Progenitor cell of endocrine pancreas (in vitro differentiated cells): ENCODE measurements at places on chromosomes 6 and 20.
A peak's percentile ranks its signal among the peaks of the same experiment; 100 is the strongest.

DNA sequence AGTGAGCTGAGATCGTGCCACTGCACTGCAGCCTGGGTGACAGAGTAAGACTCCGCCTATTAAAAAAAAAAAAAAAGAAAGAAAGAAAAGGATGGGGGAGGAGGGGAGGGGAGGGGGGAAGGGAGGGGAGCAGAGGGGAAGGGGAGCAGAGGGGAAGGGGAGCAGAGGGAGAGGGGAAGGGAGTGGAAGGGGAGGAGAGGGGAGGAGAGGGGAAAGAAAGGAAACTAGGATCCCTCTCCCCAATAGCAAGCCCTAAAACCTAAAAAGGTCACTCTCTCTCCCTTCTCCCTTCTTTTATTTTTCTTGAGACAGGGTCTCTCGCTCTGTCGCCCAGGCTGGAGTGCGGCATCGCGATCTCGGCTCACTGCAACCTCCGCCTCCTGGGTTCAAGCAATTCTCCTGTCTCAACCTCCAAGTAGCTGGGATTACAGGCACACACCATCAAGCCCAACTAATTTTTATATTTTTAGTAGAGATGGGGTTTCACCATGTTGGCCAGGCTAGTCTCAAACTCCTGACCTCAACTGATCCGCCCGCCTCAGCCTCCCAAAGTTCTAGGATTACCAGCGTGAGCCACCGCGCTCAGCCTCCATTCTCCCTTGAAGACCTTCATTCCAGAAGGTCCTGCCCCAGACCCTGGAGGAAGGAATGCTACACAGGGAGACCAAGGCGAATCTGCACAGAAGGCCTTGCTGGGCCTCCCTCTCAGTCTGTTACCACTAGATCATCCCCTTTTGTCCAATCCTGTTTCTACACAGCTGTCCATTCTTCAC, 45.8 kb upstream of the PIM1 start:
- no peak for DNase-seq
- no peaks in the 10 kb centered on the region for H3K36me3 ChIP-seq

DNA sequence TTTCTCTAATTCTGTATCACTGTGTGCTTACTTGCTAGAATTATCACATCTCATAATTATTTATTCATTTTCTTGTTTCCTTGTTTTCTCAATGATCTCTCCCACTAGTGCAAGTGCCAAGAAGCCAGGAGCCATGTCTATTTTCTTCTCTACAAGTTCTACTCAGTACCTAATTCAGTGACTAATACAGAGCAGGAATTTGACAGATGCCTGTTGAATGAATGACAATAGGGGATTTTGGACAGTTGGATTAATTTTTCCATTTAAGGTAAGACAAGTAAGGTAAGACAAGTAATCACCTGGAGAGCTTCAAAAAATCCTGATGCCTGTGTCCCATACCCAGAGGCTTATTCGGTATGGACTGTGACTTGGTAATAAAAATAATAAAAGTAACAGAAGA, 81.0 kb downstream of the EDN1 start:
- DNase-seq, result no peak
- peaks cover 2% of the 10 kb centered on the region for H3K36me3 ChIP-seq
- H3K4me1 ChIP-seq, result peaks cover 23% of the 10 kb centered on the region
- H3K27ac ChIP-seq, result peak overlapping the region; percentile 79
- no peak overlapping the region for H3K4me3 ChIP-seq
- H3K27me3 ChIP-seq, result peaks cover 2% of the 10 kb centered on the region

DNA sequence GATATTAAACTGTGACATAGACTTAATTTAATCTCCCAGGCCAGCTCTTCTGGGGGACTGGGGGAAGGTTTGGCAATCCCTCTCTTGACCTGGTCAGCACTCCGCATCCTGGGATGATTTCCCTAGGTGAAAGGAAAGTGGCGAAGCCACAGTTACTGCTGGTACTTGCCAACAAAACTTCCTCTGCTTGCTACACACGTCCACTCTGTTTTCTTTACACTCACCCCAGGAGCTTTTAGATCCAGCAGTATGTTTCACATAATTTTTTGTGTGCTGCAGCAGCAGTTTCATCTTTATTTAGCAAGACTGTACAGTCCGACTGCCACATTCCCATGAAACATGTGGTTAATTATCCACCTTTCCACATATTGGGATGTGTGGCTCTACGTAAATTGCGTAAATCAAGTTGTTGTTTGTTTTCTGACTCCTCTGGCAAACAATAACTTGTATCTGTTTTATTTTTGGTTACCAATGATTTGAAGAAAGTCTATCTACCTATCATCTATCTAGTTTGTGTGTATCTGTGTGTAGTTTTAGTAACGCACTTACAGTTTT, 284.0 kb downstream of the PHF3 start:
- H3K4me3 ChIP-seq, result no peak overlapping the region
- DNase-seq, result no peak
- H3K36me3 ChIP-seq, result no peaks in the 10 kb centered on the region
- peaks cover 2% of the 10 kb centered on the region for H3K27me3 ChIP-seq
- no peak overlapping the region for H3K27ac ChIP-seq

DNA sequence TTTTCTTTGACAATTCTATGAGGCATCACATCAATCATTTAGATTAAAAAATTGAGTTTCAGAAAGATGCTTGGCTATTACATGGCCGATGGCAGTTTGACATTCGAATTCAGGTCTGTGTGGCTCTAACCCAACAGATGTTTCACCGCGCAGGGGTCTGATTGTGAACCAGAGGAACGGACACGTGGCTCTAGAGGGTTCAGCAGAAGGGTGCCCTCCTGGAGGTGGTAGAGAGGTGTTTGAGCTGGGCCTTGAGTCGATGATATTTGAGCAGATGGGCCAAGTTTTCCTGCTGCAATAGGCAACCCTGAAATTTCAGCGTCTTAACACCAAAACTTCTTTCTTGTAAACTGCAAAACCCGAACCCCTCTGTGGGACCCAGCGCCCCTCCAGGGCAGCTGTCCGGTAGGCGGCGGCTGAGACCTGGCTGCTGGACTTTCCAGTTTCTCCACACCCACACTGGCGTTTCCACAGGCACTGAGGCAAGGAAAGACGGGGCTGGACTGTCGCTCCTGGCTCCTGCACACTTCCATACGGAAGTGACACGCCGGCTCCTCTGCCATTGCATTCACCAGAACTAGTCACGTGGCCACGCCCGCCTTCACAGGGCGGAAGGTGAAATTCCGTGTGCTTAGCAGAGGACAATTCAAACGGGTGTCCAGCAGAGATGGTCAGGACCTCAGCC, 11.3 kb upstream of the AFDN start:
- H3K27ac ChIP-seq, result no peak overlapping the region
- no peak for DNase-seq
- no peak overlapping the region for H3K4me3 ChIP-seq
- H3K27me3 ChIP-seq, result no peaks in the 10 kb centered on the region

DNA sequence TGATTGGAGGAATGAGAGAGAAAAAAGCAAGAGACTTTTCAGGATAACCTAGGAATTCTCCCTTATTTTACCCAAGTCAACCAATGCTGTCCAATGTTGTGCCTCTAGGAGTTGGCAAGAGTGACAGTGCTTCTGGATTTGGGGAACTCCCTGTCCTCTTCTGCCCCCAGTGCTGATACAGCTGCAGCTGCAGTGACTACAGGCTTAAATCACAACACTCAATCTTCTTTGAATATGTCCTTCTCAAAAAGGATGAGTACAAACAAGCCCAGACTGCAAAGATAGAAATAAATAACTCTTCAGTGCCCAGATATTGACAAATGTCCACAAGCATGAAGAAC, 141.0 kb upstream of the COL21A1 start:
- H3K4me3 ChIP-seq, result no peak overlapping the region
- H3K4me1 ChIP-seq, result peaks cover 31% of the 10 kb centered on the region
- DNase-seq, result no peak

DNA sequence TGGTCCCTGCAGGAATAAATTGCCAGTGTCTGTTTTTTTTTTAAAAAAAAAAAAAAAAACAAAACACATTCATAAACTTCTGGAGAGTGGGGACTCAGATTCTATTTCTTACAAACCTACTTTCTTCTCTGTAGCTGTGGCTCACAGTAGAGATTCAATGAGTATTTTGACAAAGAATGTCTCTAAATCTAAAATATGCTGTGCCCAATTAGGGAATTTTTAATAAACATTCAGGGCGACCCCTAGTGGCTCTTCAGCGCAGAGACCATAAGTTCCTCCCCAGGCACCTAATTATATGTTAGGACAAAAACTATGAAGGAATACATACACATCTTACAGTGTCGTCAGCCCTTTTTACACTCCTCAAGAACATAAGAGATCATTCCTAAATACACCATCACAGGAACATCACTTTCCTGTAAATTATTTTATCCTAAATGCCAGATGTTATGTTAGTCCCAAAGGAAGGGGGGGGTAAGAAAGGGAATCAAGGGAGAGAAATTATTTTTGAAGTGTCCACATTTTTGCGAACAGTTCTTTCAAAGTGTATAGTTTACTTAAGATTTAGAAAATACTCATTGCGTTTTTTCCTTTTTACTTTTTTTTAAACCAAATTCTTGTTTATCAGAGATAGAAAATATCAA, 21.8 kb upstream of the NAA20 start:
- H3K36me3 ChIP-seq, result peaks cover 3% of the 10 kb centered on the region
- H3K27me3 ChIP-seq, result no peaks in the 10 kb centered on the region
- H3K4me1 ChIP-seq, result peaks cover 20% of the 10 kb centered on the region
- no peak overlapping the region for H3K4me3 ChIP-seq
- no peak overlapping the region for H3K27ac ChIP-seq

DNA sequence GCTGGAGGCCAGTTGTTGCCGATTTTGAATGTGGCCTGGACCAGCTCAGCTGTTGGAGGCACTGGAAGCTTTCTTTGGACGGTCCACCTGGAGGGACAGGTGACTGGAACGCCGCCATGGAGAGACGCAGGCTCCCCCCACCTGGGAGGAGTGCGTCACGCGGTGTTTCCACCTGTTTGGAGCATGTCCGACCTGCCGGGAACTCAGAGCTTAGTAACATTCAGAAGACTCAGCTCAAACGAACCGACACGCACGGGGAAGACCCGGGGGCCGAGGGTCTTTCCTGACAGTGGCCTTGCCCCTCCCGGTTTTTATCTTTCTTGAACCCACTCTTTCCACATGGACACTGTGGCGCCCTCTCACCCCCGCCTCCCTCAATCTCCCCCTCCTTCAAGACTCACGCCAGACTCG, 141.6 kb downstream of the SMOC2 start:
- peaks cover 21% of the 10 kb centered on the region for H3K27me3 ChIP-seq
- H3K4me3 ChIP-seq, result no peak overlapping the region
- no peaks in the 10 kb centered on the region for H3K36me3 ChIP-seq
- H3K27ac ChIP-seq, result no peak overlapping the region
- DNase-seq, result no peak

DNA sequence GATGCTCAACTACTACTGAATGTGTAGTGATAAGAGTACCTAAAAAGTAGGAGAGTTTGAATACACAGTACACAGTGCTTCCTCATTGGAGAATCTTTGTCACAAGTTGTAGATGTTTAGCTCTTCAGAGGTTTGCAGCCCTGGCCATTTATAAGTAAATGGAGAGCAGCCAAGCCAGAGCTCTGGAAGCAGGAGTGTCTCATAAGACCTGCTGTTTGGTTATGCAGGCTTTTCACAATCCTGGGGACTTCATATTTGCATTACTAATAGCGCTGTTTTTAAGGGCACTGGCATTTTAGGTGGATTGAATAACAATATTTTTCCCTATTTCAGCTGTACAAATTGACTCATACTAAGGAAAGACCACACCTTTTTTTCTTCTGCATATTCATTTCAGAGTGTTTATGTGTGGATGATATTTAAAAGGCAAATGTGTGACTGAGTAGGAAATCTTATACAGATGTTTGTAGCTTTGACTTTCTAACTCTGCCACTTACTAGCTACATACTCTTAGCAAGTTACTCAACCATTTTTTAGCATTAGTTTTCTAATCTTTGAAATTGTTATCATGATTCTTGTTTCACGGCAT, 730.5 kb upstream of the MAP3K7 start:
- no peak overlapping the region for H3K27ac ChIP-seq
- H3K4me3 ChIP-seq, result no peak overlapping the region
- no peaks in the 10 kb centered on the region for H3K27me3 ChIP-seq
- DNase-seq, result no peak
- H3K36me3 ChIP-seq, result no peaks in the 10 kb centered on the region

GRCh38 chr6:31055441-31055840, 45.2 kb downstream of the MUC22 start:
- H3K4me3 ChIP-seq, result no peak overlapping the region
- no peak for DNase-seq
- peaks cover 16% of the 10 kb centered on the region for H3K27me3 ChIP-seq
- no peaks in the 10 kb centered on the region for H3K4me1 ChIP-seq
- H3K27ac ChIP-seq, result no peak overlapping the region
- H3K36me3 ChIP-seq, result no peaks in the 10 kb centered on the region
